ENCODE measurements at places on chromosomes 6 and 20. TPM values are rescaled to one million over a fixed set of nuclear protein-coding genes. Genes with fewer than 3 reads are reported as not detected.

The DEFB118 gene
- total RNA-seq = not detected

The TREM1 gene
- total RNA-seq = not detected

The HSPA1B gene
- 91.7 TPM for total RNA-seq

The MYMX gene
- total RNA-seq = 0.31 TPM

The SYNDIG1 gene
- not detected for total RNA-seq

The LPA gene
- not detected for total RNA-seq

Measured in bladder microvascular endothelial cell (primary cell).